Fibroblast of skin of abdomen (primary cell): ENCODE measurements at places on chromosomes 11 and 22.

- no peak for DNase-seq
Observed at GRCh38 chr22:29487426-29487986, 7.5 kb downstream of the NEFH start.

GRCh38 chr11:112016765-112017376, 8.3 kb upstream of the DLAT start:
- DNase-seq = peak; percentile 80

- DNase-seq = no peak
Observed at GRCh38 chr11:94854770-94855633, 86.8 kb downstream of the AMOTL1 start.

- no peak for DNase-seq
Observed at GRCh38 chr22:49667236-49667635, 160.4 kb downstream of the BRD1 start.

DNA sequence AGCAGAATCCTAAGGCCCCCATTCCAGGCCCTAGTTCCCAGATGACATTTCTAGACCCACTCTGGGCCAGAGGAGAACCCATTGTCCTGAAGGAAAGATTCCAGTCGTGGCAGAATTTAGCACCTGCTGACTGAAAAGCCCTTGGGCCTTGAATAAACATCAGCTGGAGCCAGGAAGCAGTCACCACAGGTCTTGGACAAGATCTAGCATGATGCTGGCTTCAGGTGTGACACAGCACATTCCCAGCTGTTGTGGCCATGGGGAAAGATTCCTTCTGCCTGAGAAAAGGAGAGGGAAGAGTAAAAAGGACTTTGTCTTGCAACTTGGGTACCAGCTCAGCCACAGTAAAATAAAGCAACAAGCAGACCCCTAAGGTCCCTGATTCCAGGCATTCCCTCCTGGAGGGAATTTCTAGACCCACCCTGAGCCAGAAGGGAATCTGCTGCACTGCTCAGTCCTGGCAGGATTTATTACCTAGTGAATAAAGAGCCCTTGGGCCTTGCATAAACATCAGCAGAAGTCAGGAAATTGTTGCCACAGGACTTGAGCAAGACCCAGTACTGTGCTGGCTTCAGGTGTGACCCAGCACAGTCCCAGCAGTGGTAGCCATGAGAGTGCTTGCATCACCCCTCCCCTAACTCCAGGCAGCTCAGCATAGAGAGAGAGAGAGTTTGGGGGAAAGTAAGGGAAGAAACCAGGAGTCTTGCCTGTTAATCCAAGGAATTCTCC, 42.5 kb upstream of the PAMR1 start:
- no peak for DNase-seq

GRCh38 chr11:33808228-33808828, 34.0 kb upstream of the FBXO3 start:
- peak; percentile 78 for DNase-seq

GRCh38 chr11:105054723-105055493, 9.8 kb upstream of the CARD16 start:
- DNase-seq = no peak

GRCh38 chr11:12991426-12991825, 17.7 kb upstream of the RASSF10 start:
- DNase-seq = no peak
